Cardiac muscle cell (in vitro differentiated cells and primary cell): ENCODE measurements at places on chromosomes 7 and 10.

GRCh38 chr10:119505131-119505551 is 37.4 kb downstream of the RGS10 start:
- no peak for DNase-seq

DNA sequence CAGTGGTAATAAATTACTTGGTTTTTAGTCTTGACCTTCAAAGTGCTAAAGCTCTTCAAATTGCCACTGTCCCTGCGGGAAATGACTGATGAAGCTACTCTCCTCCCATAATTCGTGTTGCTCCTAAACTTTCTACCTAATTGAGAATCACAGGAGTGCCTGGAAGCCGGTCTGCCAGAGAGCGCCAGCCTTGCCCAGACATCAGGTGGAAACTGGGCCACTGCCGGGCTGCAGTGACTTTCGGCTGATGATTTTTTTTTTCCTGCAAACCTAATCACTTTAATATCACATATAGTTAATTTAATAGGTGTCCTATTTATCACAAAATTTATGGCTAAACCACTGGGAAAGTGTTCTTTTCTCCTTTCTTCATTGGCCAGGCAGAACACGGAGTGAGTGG is 59.6 kb upstream of the UBE3C start:
- no peak for DNase-seq

DNA sequence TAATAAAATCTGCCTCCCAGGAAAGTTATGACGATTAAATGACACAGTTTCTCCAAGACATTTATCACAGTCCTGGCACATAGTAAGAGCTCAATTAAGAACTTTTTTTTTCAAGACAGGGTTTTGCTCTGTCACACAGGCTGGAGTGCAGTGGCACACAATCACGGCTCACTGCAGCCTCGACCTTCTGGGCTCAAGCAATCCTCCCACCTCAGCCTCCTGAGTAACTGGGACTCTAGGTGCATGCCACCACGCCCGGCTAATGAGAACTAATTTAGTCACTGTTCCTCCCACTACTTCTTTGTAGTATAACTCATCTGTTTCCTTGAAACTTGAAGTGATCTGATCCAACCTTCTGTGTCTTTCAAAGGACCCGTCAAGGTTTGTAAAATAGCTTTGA is 42.2 kb upstream of the MXI1 start:
- DNase-seq: no peak

DNA sequence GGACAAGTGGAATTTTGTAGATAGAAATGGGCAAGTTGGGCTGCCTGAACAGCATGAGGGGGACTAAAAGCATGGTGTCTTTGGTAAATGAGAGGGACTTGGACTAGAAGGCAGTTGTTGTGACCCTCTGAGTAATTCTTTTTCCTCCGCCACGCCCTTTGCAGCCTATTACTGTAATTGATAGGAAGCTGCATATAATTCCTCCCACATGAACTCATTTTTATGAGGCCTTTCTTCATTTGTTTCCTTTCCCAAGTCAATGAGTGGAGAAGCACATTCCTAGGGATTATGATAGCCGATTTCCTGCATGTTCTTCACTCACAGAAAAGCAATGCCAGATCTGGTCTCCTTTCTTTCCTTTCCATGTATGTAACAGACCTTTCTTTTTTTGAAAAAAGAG is 27.7 kb downstream of the ZSCAN25 start:
- no peak for DNase-seq

GRCh38 chr7:150716368-150716767 is at the start of gene GIMAP1:
Gene GIMAP1, plus strand, starts transcription at chr7:150716613. Its CDS starts 2,435 bp downstream, at chr7:150719048.
- no peak for DNase-seq

- peak; percentile 45 for DNase-seq
These were observed 78.3 kb downstream of the SLC25A40 start for GRCh38 chr7:87797798-87798403.

GRCh38 chr7:79923953-79924352 is 210.7 kb upstream of the GNAI1 start:
- no peak for DNase-seq

DNA sequence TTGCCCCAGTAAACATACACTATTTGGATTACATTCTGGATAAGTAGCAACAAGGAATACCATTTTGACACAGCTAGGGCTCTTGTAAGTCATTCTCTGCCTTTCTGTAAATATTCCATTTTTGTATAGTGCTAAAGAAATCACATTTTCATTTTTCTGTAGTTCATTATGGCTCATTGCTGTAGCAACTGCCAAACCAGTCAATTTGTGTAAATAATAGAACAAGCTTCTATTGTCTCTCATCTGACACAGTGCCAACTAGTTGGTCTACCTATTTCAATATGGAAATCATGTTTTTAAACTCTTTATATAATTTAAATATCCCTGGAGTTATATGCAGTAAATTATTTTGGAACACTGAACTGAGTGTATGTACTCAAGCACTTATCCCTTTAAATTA is 193.7 kb downstream of the RELN start:
- DNase-seq: no peak

DNA sequence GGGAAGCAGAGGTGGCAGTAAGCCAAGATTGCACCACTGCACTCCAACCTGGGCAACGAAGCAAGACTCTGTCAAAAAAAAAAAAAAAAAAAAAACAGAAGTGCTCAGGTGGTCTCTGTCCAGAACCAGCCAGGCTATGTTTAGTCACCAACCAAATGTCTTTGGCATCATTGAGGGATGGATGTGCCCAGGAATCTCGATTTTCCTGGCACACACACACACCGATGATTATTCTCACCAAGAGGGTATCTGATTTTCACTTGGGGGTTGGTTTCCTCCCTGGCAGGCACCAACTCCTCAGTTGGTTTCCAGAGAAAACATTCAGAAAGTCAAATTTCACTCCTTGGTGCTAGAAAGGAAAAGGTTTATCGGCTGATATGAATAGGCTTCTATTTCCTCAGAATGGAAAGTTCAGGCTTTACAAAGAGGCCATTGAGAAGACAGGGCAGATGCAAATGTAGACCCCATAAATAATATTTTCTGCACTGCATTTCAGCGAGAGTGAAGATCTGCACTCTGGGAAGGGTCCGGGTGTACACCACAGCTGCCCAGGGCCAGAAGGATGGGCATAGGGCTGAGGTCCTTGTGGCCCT is 154.8 kb downstream of the TNS3 start:
- DNase-seq: no peak

- DNase-seq: no peak
These were observed 53.8 kb downstream of the KDM7A start for GRCh38 chr7:140122965-140123364.

DNA sequence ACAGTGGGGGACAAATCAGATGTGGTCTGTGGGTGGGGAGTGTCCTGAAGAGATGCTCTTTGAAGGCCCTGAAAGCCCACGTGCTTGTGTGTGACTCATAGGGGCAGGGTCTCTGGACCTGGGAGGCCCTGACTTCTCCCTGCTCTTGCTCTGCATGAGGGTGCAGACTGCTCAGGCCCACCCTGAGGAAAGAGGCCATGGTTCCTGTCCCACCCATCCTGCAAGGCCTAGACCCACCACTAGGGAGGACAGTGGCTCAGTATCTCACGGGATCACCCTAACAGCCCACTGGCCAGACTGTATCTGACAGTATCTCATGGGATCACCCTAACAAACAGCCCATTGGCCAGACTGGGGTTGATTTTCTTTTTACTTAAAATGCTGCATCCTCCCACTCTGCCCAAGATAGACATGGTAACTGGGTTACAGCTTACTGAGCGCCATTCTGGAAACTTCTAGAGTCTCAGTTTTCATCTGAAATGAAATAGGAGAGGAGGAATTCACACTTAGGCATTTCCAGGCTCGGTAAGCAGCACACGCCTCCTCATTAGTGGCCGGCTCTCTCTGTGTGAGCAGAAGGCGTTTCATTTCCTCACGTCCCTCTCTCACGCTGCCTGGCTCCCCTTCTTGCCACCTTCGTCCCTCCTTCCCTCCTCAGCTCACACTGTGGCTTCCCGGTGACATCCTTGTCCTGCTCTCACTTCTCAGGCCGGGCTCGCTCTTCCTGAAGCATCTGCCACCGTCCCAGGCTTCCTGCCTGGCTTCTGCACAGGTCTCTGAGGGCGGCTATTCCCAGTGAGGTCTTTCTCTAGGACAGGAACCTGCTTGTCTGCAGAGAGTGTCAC is 242.6 kb downstream of the GLRX3 start:
- DNase-seq: no peak

GRCh38 chr7:28432105-28432504 is 19.8 kb downstream of the CREB5 start:
- DNase-seq: no peak

- no peak for DNase-seq
These were observed 254.8 kb downstream of the INHBA start for GRCh38 chr7:41448104-41448503.

DNA sequence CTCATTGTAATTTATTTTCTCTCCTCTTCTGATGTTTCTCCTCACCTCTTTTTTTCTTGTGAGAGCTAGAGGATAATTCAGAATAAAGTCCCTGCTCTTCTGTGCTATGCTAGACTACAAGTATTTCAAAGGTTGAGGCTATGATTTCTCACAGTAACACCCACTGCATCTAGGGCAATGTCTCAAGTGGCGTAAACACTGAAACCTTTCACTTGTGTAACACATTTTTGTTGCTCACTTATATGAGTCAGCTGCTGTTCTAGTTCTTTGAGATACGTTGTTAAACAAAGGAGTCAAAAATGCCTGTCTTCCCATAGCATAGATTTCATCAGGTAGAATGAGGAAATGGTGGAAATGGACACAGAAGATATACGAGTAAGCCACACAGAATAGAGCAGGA is 305.1 kb upstream of the PITRM1 start:
- DNase-seq: no peak

- DNase-seq: no peak
These were observed 30.8 kb upstream of the GSDME start for GRCh38 chr7:24788075-24788474.

- DNase-seq: no peak
These were observed 5.0 kb downstream of the TNS3 start for GRCh38 chr7:47576866-47577306.

- DNase-seq: peak; percentile 68
These were observed 32.4 kb upstream of the MTPN start for GRCh38 chr7:136009488-136010079.

GRCh38 chr10:33249137-33249536 is 85.3 kb downstream of the NRP1 start:
- DNase-seq: no peak

- no peak for DNase-seq
These were observed 104.7 kb downstream of the GPR85 start for GRCh38 chr7:112981966-112982365.

DNA sequence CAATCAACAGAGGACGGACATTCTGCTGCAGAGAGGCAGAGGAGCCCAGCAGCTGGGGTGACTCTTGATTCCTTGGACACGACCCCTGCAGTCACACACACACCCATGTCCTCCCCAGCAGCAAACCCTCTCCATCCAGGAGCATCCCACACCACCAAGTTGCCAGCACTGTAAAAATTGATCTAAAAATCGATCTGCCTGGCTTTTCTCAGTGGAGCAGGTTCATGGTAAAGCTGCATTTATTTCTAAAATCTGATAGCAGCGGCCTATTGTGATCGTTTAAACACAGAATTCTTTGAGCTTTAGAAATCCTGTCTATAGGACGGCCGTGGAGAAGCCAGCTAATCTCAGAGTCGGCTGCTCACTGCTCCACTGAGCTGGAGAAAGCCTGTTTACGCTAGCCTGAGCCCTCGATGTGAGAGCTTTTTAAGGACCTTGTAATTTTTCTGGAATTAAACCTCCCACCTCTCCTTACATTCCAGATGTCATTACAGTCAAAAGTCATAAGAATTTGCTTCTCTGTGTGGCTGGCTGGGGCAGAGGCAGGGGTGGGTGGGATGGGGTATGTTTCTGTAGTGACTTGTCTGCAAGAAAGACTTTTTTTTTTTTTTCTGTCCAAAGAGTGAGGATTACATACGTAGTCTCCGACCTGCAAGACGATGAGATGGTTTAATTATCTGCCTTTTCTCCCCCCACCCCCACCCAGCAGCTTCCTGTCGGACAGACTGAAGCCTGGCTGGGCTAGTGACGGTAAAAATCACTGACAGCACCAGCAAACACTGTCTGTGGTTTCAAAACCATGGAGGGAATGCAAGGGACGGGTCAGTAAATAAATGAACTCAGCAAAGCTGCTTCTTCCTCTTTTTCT is 31.6 kb downstream of the TRIM8 start:
- DNase-seq: peak; percentile 95

GRCh38 chr10:73099141-73099540 is 2.5 kb upstream of the P4HA1 start:
- DNase-seq: no peak
